NCI-H748 treated with DMSO at 0.1 percent for 48 hours (cell line): ENCODE measurements at places on chromosomes 7 and 10.

GRCh38 chr7:77362905-77363304, 53.2 kb downstream of the GSAP start:
- no peak for DNase-seq

DNA sequence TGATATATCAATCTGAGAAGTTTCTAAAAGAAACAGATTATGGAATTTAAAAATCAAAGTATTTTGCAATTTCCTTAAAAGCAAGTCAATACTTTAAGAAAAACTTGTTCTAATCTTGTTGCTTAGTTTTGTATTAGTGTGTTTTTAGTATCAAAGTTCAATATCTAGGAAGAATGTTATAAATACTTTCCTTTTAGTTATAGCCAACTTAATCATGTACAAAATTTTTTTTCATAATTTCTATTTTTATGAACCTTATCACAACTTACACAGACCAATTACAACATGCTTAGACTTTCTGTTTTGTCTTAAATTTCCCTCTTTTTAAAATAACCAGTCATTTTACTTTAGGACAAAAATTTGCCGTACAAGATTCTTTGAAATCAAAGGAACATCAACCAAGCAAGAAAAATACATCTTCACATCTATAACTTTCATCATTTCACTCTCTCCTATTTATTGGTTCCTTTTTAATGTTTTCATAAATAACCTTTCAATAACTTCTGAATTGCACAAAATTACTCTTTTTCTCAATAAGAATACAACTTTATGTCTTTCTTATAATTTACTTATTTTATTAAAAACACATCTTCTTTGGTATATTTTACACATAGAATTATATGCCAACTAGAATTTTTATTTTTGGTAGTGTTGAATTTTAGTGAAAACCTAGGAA, 308.2 kb upstream of the GLI3 start:
- DNase-seq = no peak

GRCh38 chr7:157972914-157973313, 614.7 kb downstream of the PTPRN2 start:
- no peak for DNase-seq

DNA sequence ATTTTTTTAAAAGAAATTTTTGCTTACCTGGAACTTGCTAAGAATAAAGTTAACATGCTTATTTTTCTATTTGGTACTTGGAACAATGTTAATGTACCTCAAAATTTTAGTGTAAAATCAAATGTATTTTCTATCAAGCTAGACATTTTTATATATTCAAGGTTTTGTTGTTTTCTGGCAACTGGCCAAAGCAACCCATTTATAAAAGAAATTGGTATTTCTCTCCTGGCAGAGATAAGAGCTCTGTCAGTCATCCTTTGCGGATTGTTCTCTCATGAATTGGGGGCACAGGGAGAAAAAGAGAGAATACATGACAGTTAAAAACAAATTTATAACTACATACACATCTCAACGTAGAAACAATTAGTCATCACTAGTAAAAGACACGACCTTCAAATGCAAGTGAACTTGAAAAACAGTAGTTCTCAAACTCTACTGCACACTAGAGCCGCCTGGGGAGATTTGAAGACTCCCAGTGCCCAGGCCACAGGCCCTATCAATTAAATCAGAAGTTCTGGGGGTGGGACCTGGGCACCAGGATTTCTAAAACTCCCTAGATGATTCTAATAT, 152.4 kb upstream of the LAMB4 start:
- no peak for DNase-seq

GRCh38 chr10:71812016-71812912, 38.8 kb downstream of the PSAP start:
- no peak for DNase-seq

- no peak for DNase-seq
Observed at GRCh38 chr7:88101769-88102168, 118.1 kb downstream of the SRI start.

- DNase-seq = no peak
Observed at GRCh38 chr10:63522277-63522687, 1.1 kb downstream of the REEP3 start.

- no peak for DNase-seq
Observed at GRCh38 chr7:73779517-73779916, 9.4 kb upstream of the CLDN3 start.

GRCh38 chr7:2013381-2014311, 219.1 kb downstream of the MAD1L1 start:
- DNase-seq = no peak

GRCh38 chr10:23341004-23341403, 3.6 kb downstream of the C10orf67 start:
- no peak for DNase-seq

DNA sequence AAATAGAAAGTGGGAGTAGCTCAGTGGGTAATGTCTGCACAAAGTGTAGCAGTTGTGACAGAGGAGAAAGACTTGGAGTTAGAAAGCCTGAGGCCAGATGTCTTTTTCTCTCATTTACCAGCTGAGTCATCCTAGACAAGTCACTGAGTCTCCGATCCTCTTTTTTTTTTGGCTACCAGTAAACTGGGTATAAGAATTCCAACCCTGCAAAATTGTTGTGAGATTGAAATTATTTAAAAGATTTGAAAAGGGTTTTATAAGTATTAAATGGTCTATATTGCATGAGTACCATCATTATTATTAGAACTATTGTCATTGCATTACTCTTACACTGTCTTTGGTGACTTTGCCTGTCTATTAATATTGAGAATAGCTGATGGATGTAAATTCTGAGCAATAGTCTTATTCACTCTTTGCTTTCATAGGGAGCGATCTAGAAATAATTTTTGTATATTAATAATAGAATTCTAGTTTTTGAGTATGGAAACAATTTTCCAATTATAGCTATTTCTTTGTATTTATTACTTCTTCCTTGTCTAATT, 74.0 kb downstream of the ARID5B start:
- peak; percentile 30 for DNase-seq

DNA sequence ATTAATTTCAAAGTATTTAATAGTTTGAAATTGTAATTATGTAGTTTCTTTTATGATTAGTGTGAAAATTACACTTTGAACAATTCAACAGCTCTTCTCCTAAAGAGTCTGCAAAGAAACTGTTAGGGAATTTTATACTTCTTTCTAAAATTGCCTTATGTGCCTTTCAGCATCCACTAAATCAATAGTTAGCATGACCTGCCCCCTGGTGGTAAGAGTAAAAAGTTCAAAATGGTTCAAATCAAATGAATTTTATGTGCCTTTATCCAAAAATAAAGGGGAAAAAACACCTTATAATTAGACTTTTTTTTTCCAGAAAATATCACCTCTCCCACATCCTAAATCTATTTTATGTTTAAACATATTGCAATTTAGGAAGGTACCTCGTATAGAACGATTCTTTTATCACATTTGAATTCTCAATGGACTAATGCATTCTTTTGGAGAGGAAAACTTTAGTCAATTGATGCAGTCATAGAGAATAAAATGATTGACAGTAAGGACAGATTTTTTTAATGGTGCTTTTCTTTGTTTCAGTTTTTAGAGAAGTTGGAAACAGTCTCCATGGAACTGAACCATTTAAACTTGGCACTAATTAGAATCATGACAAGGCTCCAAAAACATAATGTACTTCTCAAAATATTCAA, 163.7 kb downstream of the SEMA3D start:
- DNase-seq = peak; percentile 41

DNA sequence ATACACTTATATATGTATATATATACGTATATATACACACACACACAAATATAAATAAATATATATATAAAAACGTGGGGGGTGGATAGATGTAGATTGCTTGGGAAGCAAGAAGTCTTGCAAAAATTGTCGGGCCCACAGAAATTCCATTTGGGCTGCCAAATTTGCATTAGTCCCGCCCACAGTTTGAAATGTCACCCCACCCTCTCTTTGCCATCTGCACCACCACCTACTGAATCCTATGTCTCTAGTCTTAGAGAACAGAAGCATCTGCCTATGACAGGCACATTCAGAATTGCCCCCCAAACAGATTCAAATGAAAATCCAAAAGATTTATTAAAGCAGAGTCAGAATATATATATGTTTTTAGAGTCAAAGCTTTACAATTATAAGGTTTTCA, 25.6 kb upstream of the CACNA2D1 start:
- DNase-seq = no peak

DNA sequence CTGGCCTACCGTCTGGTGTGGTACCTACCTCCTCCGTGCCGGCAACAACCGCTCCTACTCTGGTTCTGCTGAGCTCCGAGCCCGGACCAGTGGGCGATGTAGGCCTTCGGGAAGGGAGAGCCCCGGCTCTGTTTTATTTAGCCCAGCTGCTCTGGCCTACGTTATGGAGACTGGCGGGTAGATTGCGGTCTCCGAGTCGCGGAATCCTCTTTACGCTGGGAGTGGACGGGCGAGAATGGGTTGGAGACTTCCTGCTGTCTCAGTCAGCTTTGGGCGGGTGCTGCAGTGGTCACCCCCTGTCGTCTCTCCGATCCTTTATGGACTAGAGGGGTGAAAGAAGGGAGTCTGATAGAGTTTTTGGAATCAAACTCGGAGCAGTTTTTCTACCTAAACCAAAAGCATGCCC, 406 bp downstream of the CBLL1 start:
- DNase-seq = no peak

- no peak for DNase-seq
Observed at GRCh38 chr10:133207627-133208026, 22.4 kb upstream of the UTF1 start.

DNA sequence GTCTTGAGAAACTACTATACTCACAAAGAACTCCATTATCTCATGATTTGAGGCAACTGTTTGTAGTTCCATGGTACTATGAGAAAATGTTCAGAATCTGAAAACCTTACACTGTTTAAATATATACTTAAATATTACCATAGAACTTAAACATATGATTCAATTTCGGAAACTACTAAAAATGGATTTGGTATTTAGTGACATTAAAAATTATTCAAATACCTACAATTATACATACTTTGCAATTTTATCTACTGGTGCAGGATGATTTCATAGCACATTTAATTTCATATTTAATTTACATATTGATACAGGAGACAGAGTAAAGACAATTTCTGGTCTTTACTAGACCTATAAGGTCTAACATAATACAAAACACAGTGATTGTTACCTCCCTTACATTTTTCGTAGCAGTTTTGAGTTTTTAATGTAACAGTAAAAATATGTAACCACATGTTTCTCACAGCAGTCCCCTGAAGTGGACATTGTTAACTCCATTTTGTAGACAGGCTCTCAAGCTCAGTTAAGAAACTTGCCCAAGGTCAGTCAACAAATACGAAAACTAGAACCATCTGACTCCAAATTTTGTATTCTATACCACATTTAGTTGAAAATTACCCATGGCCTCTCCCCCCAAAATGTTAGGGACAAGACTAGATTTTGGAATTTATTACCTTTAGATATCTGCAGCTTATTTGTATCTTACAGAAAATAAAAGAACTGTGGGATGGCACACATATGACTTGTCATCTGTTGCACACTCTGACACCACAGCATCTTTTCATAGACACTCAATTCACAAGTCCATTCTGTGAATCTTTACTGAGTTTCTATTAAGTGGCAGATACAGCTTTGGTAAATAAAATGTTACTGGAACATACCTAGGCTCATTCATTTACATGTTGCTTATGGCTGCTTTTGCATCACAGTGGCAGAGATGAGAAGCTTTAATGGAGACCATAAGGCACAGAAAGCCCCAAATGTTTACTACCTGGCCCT, 36.8 kb downstream of the MTPN start:
- no peak for DNase-seq

DNA sequence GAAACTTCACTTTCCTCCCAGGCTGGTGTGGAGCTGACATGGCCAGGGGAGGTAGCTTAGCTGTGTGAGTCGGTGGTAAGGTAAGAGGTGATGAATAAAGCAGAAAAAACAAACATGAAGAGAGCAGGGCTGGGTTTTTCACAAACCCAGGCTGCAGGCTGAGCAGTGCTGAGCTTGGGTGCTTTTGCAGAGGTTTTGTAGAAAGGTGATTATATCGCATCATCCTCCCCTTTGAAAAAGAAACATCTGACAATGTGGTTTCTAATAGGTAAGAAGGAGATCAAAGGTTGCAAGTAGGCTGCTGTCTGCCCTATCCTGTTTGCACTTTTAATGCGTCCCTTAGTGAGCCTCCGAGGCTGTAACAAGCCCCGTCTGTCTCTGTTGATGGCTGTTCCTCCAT, 69.6 kb upstream of the GRM8 start:
- no peak for DNase-seq

DNA sequence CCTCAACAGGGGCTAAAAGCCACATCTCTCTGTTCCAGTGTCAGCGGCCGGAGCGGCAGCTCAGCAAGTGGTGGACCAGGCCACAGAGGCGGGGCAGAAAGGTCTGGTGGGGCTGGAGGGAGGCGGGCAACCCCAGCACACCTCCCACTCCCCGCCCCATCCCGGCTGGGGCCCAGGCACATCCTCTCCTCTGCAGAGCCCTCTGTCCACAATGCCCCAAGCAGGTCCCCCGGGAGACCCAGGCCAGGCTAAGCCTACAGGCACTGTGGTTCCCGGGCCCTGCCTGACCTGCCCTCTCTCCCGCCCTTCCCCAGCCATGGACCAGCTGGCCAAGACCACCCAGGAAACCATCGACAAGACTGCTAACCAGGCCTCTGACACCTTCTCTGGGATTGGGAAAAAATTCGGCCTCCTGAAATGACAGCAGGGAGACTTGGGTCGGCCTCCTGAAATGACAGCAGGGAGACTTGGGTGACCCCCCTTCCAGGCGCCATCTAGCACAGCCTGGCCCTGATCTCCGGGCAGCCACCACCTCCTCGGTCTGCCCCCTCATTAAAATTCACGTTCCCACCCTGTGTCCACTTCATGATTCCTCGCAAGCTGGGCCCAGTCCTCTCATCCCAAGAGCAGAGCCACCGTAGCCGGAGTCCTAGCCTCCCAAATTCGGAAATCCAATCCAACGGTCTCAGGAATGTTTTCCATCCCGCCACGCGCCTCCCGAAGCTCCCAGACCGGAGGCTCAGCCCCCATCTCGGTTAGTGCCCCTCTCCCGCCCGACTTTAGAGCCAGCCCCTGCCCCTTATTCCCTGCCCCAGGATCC, 2.1 kb downstream of the ADIRF start:
- DNase-seq = no peak

DNA sequence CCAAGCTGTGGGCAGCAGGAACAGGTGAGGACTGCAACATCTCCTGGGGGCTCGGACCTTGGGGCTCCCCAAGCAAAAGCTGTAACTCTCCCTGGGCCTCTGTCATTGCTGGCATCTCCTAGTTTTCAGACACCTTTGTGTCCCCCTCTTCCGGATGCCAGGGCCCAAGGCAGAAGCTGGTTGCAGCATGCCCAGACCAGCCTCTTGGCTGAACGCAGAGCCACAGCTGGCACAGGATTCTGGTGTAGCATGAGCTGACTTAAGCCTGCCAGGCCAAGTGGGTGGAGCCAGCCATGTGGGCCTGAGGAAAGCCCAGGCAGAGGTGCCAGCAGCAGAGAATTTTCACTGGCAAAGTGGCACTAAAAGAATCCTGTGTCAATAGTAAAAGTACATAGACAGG, 43.5 kb downstream of the ZWINT start:
- DNase-seq = no peak

- DNase-seq = no peak
Observed at GRCh38 chr7:148772297-148773089, 73.8 kb downstream of the CUL1 start.
